ENCODE measurements at places on chromosomes 2 and 18.

DNA sequence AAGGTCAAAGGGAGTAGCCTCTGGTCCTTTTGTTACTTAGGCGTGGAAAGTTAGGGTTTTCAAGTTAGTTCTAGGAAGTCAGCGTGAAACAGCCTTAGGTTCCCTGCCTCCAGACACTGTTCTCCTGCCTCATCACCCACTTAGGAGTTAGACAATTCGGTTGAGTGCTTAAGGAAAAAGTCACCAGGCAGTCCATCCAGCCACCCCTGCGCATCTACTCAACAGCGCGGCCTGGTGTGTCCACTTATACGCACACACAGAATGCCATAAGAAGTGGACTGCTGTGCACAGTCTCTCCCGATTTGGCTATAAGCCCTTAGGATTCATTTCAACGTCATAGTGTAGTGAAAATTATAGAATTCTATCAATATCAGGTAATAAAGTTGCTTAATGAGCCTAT, 470.8 kb upstream of the TNP1 start:
- DNase-seq = no peak

DNA sequence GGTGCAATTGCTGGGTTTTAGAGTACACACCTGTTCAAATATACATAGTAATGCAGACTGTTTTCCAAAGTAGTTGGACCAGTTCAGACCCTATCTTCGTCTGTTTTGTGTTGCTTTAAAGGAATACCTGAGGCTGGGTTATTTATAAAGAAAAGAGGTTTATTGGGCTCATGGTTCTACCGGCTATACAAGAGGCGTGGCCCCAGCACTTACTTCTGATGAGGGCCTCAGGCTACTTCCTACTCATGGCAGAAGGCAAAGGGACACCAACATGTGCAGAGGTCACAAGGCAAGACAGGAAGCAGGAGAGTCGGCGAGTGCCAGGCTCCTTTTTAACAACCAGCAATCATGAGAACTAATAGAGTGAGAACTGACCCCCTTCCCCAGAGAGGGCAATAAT, 21.9 kb upstream of the EMILIN2 start:
- no peak for DNase-seq

GRCh38 chr18:7272311-7273049, 41.6 kb downstream of the LRRC30 start:
- DNase-seq = no peak

GRCh38 chr2:75276093-75277029, 77.0 kb upstream of the TACR1 start:
- no peak for DNase-seq

DNA sequence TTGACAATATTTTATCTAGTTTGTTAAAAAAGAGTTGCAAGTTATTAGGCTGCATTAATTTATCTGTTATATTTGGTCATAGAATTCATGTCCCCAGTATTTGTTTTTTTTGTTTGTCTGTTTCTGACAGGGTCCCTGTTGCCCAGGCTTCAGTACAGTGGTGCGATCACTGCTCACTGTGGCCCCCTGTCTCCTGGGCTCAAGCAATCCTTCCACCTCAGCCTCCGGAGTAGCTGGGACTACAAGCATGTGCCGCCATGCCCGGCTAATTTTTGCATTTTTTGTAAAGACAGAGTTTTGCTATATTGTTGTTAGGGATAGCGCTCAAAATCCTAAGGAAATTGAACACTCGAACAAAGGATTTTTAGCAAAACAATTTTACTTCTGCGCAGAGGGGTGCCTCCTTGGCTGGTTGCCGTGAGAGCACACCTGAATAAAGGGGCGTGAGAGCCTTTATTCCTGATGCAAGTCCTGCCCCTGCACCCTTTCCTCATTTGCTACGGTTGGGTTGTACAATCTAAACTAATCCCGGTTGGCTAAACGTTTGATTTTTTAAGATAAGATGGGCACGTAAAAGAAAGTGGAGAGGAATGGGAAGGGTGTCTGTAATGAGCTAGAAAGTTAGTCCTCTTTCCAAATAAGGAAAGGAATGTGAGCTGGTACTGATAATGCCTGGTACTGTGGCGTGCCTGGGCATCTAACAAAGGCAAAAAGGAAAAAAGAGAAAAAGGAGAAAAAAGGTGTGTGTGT, 65.5 kb downstream of the COMMD1 start:
- DNase-seq = no peak

DNA sequence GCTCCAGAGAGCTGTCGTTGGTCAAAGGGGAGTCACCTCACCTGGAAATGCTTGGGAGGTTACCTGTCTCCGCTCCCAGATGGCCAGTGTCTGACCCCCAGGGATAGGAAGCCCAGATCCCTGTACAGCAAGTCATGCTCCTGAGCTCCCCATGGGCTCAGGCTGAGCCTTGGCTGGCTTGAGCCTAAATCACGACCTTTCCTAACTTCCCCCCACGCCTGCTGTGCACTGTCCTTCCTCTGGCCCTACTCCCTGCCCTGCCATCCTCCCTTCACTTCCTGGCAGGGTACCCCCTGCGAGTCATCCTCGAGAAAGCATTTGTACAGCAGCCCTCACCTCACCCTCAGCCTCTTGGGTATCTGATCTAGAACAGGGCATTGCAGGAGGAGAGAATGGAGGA, 9.2 kb upstream of the HDAC4 start:
- DNase-seq = no peak

- DNase-seq = no peak
Observed at GRCh38 chr2:192070099-192070498, 124.6 kb downstream of the TMEFF2 start.

DNA sequence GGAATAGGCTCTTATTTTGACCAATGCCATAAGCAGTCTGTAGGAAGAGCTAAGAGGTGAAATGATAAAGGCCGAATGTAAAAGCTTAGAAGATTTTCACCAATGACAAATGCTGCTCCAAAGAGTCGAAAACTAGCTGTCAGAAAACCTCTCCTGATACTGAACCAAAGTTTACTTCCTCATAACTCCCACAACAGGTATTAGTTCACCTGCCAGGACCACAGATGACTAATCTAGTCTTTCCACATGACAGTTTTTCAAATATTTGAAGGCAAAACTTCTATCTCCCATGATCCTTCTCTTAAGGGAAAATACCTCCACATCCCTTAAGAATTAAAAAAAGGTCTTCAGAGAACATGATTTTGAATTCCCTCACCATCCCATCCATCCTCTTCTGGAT, 473.2 kb upstream of the SPHKAP start:
- no peak for DNase-seq

GRCh38 chr2:179842498-179843153, 18.8 kb downstream of the ZNF385B start:
- DNase-seq = no peak

GRCh38 chr2:234451852-234452625, 44.8 kb downstream of the ARL4C start:
- DNase-seq = no peak

- peak; percentile 25 for DNase-seq
Observed at GRCh38 chr2:241877989-241878970, 8.8 kb downstream of the RTP5 start.

GRCh38 chr2:44844651-44845270, 96.7 kb upstream of the SIX3 start:
- DNase-seq = no peak

DNA sequence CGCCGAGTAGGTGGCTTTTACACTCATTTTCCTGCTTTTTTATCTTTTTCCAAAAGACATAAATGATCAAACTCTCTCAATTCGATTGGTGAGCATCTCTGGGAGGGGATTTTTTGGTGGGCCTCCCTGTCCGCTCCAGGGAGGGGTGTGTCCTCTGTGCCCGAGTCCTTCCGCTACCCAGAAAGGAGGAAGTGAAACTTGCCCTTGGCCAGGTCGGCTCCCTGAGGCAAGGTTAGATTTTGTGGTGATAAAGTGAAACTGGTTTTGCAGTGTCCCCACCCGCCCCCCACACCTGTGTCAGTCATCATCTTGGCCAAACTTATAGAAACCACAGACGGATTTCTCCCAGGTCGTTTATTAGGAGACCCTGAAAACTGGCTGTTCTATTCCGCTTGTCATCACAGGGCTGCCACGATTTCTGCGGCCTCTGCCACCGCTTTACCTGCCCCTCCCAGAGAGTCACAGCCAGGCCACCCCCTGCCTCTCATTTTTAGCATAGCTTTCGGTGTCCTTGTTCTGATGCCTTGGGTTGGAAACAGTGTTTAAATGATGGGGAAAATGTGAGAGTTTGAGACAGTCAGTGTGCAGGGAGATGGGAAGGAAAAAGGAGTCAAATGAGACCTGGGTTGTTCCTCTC, 93.6 kb downstream of the SH3BP4 start:
- no peak for DNase-seq

GRCh38 chr2:112182581-112183034, 44.4 kb downstream of the FBLN7 start:
- peak; percentile 89 for DNase-seq

DNA sequence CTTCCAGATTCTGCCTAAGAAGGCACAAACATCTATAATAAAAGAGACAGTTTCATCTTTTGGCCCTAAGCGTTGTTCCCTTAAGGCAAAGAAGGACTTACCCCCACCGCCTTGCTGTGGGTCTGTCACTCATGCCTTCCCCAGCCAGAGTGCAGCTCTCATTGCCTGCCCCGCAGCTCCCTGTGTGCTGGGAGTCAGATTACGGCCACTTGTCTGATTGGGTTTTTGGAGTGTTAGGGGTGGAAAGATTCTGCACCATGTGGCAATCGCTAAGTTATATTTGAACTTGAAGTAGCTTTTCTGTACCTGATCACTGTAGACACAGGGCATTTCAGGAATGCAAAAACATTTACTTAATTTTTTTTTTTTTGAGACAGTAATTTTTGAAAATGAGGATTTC, at the start of gene AQP4:
TSS of gene AQP4 (minus strand) at position 151 of the 400 bp plus-strand sequence. CDS start at position 133, 18 bp downstream.
- no peak for DNase-seq

DNA sequence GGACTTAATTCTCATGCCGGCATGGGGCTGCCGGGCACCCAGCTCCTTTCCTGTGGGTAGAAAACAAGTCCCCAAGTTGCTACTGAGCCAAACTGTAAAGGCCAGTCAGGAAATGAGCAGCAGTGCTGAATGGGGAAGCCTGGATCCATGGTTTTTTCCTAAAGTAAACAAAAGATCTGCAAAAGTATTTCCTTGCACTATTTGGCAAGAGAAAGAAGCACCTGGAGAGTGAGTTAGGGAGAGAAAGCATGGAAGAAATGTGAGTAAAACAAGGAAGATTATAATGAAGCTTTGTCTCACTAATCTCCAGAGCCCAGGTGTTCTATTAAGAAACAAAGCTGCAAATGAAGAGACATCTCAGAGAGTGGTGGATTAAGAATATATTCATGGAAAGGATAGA, 117.6 kb downstream of the METTL8 start:
- no peak for DNase-seq

DNA sequence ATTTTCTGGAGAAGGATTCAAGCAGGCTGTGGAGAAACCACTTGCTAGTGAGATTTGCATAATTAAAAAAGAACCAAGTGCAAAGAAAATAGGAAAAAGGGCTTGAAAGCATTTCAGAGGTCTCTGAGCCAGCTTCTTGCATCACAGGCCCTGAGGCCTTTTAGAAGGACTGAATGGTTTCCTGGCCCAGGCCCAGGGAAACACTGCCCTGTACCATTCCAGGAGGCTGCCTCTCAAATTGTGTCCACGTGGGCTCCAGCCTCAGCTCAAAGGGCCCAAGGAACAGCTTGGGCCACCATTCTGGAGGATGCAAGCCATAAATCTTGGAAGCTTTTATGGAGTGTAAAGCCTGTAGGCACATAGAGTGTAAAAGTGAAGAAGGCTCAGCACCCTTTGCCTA, 523.3 kb upstream of the VRK2 start:
- no peak for DNase-seq

DNA sequence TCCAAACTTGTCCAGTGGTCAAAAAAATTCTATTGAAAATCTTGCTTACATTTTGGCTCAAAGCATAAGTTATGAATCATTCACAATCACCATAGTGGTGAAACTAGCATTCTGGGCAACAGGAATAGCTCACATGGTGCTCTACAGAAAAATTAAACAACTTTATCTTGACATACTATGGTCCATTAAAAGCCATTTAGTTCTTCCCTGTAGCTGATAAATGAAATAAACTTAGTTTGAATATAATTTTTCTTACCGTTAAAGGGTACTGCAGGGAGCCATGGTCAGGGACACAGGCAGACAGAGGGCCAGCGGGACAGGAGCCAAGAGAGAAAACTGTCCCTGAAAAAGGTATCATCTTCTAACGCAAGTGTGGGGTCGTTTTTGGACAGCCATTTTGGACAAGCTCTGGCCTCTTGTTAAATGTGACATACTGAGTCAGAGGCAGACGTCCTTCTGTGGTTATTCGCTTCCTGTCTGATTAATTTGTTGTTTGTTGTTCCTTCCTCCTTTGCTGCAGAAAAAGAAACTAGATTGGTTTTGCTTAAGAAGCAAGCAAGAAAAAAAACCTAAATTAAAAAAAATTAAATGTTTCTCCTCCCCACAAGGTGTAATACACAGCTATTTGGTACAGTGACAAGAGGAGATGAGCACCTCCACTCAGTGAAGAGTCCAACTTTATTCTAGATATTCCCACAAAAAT, at the start of gene WIPF1:
TSS of gene WIPF1 (minus strand) at position 460 of the 703 bp plus-strand sequence. CDS start 12,231 bp downstream, outside the sequence.
- DNase-seq = no peak

- no peak for DNase-seq
Observed at GRCh38 chr2:199468561-199469513, 11.1 kb upstream of the SATB2 start.

DNA sequence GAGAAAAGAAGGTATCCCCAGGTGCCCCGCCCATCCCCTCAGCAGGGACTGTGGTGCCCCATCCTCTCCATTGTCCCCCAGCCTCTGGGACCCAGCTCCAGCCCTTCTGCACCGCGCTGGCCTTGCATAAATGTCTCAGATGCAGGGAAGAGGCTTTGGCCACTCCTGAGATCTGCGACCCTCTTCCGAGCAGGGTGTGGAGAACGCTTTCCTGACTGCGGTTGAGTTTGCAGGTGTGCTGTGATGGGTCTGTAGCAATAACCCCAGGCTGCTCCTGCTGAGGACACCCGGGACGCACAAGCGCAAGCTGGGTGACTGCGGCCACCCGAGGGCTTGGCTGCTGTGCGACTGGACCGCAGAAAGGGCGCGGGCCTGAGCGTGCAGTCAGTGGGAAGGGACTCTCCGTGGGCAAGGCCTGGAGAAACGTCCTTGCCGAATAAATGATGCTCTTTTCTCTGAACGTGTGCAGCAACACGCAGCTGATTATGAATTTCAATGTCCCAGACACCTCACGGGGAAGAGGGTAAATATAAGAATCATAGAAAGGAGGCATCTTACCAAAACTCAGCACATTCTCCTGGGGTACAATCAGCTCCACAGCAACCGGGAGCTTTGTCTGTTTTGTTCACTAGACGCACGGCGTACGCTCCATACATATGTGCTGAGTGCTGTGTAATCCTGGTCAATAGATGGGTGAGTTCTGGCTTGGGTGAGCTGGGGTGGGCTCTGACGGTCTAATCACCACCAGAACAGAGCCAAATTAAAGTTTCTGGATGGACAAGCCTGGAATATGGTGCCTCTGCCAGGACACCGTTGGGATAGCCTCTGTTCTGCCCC, 67.5 kb upstream of the ZNF516 start:
- DNase-seq = no peak
